ENCODE measurements at places on chromosomes 5 and 9.

- no peak for DNase-seq
Observed at GRCh38 chr5:41978676-41979075, 53.6 kb downstream of the FBXO4 start.

DNA sequence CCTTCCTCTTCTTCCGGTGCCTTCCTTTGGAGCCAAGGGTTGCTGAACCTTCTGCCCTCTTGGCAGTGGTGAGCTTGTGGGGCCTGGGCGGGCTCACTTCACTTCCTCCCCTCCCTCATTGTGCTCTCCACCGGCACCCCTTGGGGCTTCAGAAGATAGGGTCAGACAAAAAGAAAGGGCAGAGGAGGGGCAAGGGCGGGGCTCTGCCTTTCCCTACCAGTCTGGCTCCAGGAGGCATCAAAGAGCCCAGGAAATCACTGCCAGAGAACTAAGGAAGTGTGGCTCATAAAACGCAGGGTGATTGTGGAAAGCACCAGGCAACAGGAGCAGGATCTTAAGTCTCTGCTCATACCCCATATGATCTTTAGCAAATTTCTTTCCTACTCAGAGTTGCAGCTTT is 34.8 kb downstream of the ACOT12 start:
- DNase-seq: no peak

DNA sequence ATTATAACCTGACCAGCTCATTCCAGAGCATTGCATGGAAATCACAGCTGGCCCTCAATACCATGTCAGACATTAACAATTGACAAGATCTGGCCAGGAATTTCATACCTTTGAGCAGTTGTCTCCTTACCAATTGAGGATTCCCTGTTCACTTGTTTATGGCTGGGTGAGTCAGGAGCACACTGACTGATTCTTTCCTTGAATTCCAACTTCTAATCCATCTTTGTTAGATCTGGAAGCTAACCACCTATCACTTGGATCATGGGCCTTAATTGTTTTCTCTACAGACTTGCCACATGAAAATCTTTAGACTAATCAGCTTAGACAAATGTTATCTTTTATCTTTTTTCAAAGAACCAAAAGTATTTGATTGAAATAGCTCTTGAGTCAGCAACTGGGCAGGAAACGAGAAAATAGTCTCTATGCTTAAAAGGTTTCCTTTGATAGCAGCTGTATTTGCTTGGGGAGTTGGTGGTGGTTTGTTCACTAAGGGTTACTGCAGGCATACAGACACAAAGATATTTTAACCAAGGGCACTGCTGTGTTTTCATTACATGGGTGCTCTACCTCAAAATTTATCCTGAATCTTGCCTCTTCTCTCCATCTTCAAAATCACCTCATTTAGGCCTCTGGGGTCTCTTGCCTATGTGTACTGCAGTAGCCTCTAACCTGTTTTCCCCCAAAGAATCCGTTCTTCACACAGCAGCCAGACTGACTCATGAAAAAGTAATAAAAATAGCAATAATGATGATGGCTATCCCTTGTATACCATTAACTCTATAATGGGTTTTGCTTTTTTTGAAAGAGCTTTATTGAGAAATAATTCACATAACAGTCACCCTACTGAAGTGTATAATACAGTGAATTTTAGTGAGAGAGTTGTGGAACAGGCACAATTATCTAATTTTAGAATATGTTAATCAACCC is 197.0 kb upstream of the NMUR2 start:
- no peak for DNase-seq

- DNase-seq: no peak
Observed at GRCh38 chr5:178434851-178435250, 155.3 kb downstream of the COL23A1 start.

DNA sequence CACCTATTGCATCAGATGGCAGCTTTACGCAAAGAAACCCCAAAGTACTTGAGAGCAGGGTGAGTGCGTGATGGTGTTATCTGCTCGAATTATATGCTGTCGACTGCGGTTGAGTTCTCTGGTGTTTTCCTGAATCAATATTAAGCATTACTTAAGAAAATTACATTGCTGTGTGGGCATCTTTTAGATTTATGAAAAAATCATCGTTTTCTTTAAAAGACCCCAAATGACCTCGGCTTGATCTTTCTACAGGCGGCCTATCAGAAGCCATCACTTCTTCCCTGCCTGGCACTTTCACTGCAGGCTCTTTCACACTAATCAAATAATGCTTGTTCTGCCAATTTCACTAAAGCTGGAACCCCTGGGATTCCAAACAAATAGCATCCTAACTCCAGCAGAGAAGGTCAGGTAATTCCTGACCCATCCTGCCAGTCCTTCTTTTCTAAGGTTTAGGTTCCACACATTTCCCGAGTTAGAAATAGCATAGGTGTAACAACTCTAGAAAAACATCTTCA is 1.7 kb downstream of the UBE2QL1 start:
- DNase-seq: no peak

DNA sequence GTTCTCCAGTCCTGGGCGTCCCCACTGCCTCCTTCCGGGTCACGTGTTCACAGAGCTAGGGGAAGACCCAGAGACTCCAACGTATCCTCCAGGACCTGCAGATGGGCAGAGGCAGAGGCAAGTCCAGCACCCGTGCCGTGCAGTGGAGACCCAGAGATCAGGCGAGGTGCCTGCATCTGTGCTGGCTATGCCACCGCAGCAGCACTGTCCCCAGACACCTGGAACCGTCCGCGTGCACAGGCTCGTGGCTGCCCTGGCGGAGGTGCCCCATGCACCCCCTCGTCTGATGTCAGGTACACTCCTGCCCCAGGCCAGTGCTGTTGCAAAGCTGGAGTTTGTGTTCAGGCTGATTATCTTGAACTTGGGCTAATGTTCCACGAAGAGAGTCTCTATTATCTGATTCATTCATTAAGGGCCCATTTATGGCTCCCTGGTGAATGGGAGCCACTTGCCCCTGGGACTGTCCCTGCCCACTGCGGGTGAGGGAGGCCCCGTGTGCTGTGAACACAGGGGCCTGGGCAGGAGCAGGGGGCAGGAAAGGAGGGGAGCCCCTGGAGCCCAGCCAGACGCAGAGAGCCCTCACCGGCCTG is 13.7 kb downstream of the IRX4 start:
- no peak for DNase-seq

GRCh38 chr9:124835026-124835557 is 18.2 kb upstream of the WDR38 start:
- no peak for DNase-seq

DNA sequence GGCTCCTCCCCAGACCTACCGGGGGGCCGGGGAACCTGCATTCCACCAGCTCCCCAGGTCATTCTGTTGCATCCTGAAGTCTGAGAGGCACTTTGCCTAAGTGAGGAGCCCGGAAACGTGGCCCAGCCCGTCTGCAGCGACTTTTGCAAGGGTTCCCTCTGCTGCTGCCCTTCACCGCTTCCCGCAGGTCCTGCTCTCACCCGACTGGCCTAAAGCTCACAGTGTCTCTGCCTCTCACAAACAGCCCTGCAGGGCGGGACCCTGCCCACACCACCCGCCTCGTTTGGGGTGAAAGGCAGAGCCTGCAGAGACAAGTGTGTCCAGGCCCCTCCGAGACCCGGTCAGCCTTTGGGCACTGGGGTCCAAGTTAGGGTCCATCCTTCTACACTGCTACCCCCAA is 9.5 kb upstream of the WDR5 start:
- no peak for DNase-seq

GRCh38 chr9:34459941-34460340 is 1.3 kb downstream of the DNAI1 start:
- DNase-seq: no peak

- no peak for DNase-seq
Observed at GRCh38 chr9:134198791-134199190, 34.4 kb upstream of the RNU6ATAC start.

DNA sequence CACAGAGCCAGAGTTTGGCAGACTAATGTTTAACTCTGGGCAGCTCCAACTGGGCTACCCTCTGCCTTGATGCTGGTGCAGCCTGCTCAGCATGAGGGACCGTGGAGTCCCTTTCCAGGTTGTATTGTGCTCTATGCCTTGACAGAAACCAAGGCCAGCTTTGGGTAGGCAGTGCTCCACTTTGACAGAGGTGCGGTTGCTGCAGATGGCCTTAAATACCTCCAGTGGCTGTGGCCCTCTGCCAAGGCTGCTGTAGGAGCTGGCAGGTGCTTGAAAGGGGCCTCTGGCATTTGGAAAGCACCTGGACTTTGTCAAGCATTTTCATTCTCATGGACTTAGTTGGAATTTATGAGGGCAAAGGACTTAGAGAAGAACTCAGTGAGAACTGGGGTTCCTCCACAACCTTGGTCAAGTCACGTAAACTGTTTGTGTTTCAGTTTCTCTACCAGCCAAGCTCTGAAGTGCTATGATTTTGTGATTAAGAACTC is 249.7 kb upstream of the ZNF462 start:
- DNase-seq: no peak

DNA sequence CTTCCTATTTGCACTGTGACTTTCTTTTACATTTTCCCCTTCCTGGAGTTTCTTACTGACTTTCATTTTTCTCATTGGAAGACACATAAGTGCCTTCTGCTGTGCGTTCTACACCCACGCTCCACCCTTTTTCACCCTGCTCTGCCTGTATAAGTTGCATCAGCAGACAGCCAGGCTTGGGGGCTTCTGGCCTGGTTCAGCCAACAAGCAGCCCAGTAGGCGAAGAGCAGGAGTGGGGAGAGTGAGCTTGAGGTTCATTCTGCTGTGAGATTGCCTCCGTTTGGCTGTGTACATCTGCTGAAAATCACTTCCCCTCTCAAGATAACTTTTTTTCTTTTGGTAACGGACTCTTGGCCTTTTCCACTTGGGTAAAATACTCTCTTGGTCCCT is 38.4 kb downstream of the RASGRF2 start:
- no peak for DNase-seq

Data from left renal cortex interstitium (tissue), 4 donors.